ENCODE measurements at places on chromosomes 16 and 17. TPM values are rescaled to one million over a fixed set of nuclear protein-coding genes. Genes with fewer than 3 reads are reported as not detected.

GRCh38 chr17:75096082-75096625 lies 8.4 kb downstream of the SLC16A5 start:
- no peak overlapping the region for H3K4me3 ChIP-seq
- DNase-seq = peak; percentile 88
- peak overlapping the region; percentile 97 for H3K27ac ChIP-seq

GRCh38 chr16:14043278-14043677 lies 27.8 kb upstream of the MRTFB start:
- H3K36me3 ChIP-seq = no peaks in the 10 kb centered on the region
- DNase-seq = no peak
- H3K27me3 ChIP-seq = no peaks in the 10 kb centered on the region
- no peaks in the 10 kb centered on the region for H3K4me1 ChIP-seq

DNA sequence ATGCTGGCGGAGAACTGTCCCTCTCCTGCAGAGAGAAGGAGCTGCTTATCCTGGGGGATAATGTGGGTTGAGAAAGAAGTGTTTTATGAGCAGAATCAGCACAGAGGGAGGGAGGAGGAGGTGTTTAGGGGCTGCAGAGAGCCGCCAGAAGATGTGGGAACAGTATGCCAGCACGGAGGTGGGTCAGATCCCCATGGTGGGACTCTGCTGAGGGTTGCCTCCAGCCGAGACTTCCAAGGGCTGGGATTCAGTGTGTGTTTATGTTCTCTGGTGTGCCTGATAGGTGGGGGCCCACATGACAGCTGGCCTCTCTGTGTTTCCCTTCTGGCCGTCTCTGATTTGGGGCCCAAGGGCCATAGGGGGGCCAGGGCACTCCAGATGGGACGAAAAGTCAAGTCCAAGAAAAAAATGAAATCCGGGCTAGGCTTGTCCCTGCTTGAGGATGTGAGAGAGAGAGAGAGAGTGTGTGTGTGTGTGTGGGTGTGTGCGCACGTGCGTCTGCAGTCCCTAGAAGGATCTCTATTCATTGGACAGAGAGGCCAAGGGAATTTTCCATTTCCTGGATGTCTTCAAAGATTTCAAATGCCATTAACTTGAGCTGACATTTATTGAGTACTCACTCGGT lies 21.6 kb downstream of the PRKCB start:
- no peak for DNase-seq
- H3K4me1 ChIP-seq = peaks cover 23% of the 10 kb centered on the region
- no peak overlapping the region for H3K4me3 ChIP-seq
- no peaks in the 10 kb centered on the region for H3K36me3 ChIP-seq
- H3K27me3 ChIP-seq = no peaks in the 10 kb centered on the region

- no peak overlapping the region for H3K4me3 ChIP-seq
- H3K36me3 ChIP-seq = no peaks in the 10 kb centered on the region
- no peak for DNase-seq
Measured at GRCh38 chr16:83682868-83683235, 124.9 kb upstream of the HSBP1 start.

DNA sequence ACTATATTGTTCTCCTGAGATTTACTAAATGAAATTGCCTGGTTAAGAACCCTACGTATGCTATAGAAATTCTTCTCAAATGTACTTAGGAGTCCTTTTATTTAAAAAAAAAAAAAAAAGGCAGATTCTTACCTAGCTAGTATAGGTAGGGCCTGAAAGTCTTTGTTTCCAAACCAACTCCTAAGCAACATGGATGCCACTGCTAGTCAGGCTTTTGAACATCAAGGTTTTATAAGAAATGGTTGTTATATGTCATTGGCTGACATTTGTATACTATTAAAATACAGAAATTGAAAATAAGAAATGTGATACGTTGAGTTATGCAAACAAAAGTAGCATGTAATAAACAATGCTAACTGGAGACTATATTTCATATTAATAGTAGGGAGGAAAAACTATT lies 1.2 kb downstream of the EVI2A start:
- peak overlapping the region; percentile 78 for H3K27ac ChIP-seq
- H3K36me3 ChIP-seq = peaks cover under 1% of the 10 kb centered on the region
- no peak for DNase-seq
- peak overlapping the region; percentile 9 for H3K4me3 ChIP-seq

- peak overlapping the region; percentile 62 for H3K4me3 ChIP-seq
- H3K4me1 ChIP-seq = peaks cover 78% of the 10 kb centered on the region
- H3K27me3 ChIP-seq = no peaks in the 10 kb centered on the region
- peak overlapping the region; percentile 89 for H3K27ac ChIP-seq
- H3K36me3 ChIP-seq = no peaks in the 10 kb centered on the region
Measured at GRCh38 chr16:85614338-85615013, 1.4 kb downstream of the GSE1 start.

DNA sequence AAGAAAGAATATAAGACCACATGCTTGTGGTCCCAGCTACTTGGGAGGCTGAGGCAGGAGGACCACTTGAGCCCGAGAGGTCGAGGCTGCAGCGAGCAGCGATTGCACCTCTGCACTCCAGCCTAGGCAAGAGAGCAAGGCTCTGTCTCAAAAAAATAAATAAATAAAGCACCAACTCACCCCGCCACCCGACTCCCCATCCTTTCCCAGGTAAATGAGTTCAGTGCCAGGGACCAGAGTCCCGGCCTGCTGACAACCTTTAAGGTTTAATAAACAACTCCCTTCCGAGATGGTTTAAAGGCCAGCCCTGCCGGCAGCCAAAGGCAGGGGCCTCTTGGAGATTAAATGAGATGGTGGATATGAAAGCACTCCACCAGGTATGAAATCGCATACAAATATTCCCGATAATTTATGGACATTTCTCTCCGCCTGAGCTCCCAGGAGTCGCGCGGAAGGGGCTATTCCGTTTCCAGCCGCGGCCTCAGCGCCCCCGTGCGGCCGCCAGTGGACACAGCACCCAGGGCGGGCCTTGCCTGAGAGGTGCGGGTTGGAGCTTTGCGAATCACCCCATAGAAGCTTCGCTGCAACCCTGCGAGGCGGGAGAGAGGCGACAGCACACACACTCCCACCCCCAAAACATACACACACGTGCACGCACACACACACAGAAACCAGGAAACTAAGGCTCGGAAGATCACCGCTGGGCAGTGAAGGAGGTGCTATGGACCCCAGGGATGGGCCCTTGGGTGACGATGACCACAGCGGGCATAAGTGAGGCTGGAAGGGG lies 4.0 kb upstream of the RPL38 start:
- H3K27ac ChIP-seq = no peak overlapping the region
- H3K27me3 ChIP-seq = peaks cover 53% of the 10 kb centered on the region
- no peaks in the 10 kb centered on the region for H3K36me3 ChIP-seq
- DNase-seq = peak; percentile 72
- H3K4me3 ChIP-seq = no peak overlapping the region

Gene RAB26
- total RNA-seq = 12.7 TPM

Gene CMTM4
- total RNA-seq = 163 TPM

Gene GAST
- not detected for total RNA-seq

DNA sequence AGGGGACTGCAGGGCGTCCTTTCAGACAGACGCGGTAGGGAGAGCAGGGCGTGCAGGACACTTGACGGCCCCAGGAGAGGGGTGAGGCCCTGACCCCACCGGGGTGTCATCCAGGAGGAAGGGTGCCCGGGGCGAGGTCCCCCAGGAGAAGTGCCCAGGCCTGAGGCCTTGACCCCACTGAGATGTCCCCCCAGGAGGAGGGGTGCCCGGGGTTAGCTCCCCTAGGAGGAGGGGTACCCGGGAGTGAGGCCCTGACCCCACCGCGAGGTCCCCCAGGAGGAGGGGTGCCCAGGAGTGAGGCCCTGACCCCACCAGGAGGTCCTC lies 27.2 kb upstream of the METRNL start:
- no peaks in the 10 kb centered on the region for H3K36me3 ChIP-seq
- peak overlapping the region; percentile 90 for H3K27ac ChIP-seq
- no peak for DNase-seq
- H3K27me3 ChIP-seq = no peaks in the 10 kb centered on the region
- peak overlapping the region; percentile 41 for H3K4me3 ChIP-seq

DNA sequence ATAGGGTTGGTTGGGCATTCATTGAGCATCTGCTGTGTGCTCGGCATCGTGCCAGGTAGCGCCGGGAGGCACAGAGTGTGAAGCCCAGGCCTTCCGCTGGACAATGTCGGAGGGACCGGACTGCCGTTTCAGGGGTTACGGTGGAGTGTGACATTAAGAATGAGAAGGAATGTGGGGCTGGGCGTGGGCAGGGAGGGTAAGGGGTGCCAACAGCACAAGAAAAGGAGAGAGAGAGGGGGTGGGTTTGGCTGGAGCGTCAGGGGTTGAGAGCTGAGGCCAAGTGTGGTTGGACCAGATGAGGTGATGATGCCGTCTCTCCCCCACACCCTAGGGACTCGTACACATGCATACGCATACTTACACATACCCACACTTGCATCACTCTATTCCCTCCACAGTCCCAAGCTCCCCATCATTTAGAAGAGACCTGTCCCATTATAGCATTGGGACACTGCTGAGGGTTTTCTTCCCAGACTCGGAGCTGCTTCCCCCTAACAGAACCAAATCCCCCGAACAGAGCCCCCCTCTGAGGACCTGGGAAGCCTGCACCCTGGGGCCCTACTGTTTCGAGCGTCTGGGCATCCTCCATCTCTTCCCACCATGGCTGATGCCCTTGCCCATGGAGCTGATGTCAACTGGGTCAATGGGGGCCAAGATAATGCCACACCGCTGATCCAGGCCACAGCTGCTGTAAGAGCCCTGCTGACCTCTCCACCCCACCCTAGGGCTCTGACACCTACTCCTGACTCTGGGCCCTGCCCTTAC lies 3.3 kb upstream of the KCTD11 start:
- H3K27me3 ChIP-seq = no peaks in the 10 kb centered on the region
- H3K27ac ChIP-seq = no peak overlapping the region
- DNase-seq = no peak
- no peak overlapping the region for H3K4me3 ChIP-seq
- H3K36me3 ChIP-seq = no peaks in the 10 kb centered on the region

Gene CRYBA1
- not detected for total RNA-seq

Gene TCAP
- total RNA-seq = 0.64 TPM

- no peaks in the 10 kb centered on the region for H3K36me3 ChIP-seq
- DNase-seq = peak; percentile 77
- no peaks in the 10 kb centered on the region for H3K4me1 ChIP-seq
- no peaks in the 10 kb centered on the region for H3K27me3 ChIP-seq
Measured at GRCh38 chr17:76408037-76408849, 23.8 kb downstream of the SPHK1 start.

DNA sequence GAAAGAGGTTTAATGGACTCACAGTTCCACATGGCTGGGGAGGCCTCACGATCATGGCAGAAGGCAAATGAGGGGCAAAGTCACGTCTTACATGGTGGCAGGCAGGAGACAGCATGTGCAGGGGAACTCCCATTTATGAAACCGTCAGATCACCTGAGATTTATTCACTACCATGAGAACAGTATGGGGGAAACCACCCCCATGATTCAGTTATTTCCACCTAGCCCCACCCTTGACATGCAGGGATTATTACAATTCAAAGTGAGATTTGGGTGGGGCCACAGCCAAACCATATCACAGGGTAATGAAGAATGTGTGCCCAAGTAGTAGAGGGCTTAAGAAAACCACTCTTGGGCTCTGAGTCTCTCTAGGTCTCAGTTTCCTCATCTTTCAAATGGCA lies 85.1 kb downstream of the PRKCB start:
- H3K4me3 ChIP-seq = no peak overlapping the region
- no peaks in the 10 kb centered on the region for H3K4me1 ChIP-seq
- no peaks in the 10 kb centered on the region for H3K27me3 ChIP-seq
- DNase-seq = no peak
- H3K27ac ChIP-seq = no peak overlapping the region
- no peaks in the 10 kb centered on the region for H3K36me3 ChIP-seq

Gene KRT222
- 0.27 TPM for total RNA-seq

DNA sequence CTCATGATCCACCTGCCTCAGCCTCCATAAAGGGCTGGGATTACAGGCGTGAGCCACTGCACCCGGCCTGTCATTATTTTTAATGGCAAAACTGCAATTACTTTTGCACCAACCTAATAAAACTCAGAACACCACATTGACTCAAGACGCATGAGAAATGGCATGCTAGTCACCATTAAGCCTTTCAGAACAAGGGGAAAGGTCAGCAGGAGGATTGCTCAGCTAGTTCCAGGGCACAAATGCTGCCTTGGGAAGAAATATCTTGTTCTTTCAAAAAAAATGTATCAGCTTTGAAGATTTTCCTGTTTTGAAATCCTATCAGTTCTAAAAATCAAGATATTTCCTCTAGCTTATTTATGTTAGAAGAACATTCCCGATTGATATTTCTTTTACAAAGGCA lies 32.4 kb upstream of the CDYL2 start:
- peaks cover 11% of the 10 kb centered on the region for H3K4me1 ChIP-seq
- no peak overlapping the region for H3K27ac ChIP-seq
- no peaks in the 10 kb centered on the region for H3K36me3 ChIP-seq
- DNase-seq = no peak
- no peaks in the 10 kb centered on the region for H3K27me3 ChIP-seq
- no peak overlapping the region for H3K4me3 ChIP-seq

DNA sequence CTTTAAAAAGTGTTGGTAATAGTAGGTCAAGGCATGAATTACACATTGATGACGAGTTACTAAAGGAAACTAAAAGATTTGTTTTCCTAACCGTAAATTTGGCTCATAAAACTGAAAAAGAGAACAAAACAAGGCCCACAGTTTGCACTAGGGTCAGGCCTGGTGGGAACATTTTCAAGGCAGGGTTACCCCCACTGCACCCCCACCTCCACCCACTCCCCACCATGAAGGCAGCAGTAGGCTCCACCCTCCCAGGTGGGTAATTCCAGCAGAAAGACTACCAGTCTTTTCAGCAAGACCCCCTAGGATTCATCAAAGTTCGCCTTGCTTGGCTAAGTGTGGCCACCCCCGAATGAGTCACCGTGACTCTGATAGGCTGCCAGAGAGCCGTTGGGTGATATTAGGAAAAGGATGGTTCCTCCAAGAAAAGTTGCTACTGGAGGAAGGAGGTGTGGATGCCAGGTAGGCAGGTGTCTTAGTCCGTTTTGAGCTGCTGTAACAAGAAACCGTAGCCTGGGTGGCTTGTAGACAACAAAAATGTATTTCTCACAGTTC lies 8.6 kb downstream of the DNAAF1 start:
- H3K36me3 ChIP-seq = no peaks in the 10 kb centered on the region
- no peak overlapping the region for H3K4me3 ChIP-seq
- peaks cover 13% of the 10 kb centered on the region for H3K27me3 ChIP-seq
- DNase-seq = no peak

Gene HOXB4
- 2.0 TPM for total RNA-seq

Gene ORMDL3
- total RNA-seq = 78.9 TPM

GRCh38 chr16:20377181-20377580 lies 24.7 kb upstream of the UMOD start:
- H3K27ac ChIP-seq = no peak overlapping the region
- no peaks in the 10 kb centered on the region for H3K36me3 ChIP-seq
- no peaks in the 10 kb centered on the region for H3K4me1 ChIP-seq
- DNase-seq = no peak

- H3K4me3 ChIP-seq = no peak overlapping the region
- peaks cover 67% of the 10 kb centered on the region for H3K27me3 ChIP-seq
- H3K4me1 ChIP-seq = peaks cover 8% of the 10 kb centered on the region
- no peaks in the 10 kb centered on the region for H3K36me3 ChIP-seq
- DNase-seq = no peak
Measured at GRCh38 chr17:49468811-49469385, 26.2 kb upstream of the NGFR start.

- peak; percentile 84 for DNase-seq
- no peak overlapping the region for H3K4me3 ChIP-seq
- H3K4me1 ChIP-seq = peaks cover 21% of the 10 kb centered on the region
- peaks cover 3% of the 10 kb centered on the region for H3K27me3 ChIP-seq
- H3K27ac ChIP-seq = no peak overlapping the region
Measured at GRCh38 chr17:79915850-79916430, 76.7 kb upstream of the CBX4 start.

GRCh38 chr17:45841186-45841585 lies 3.5 kb upstream of the SPPL2C start:
- no peaks in the 10 kb centered on the region for H3K4me1 ChIP-seq
- H3K4me3 ChIP-seq = no peak overlapping the region
- H3K36me3 ChIP-seq = no peaks in the 10 kb centered on the region
- DNase-seq = no peak

Measured in transverse colon (tissue), 4 donors.